Activated CD4-positive, alpha-beta T cell treated with anti-CD3 and anti-CD28 coated beads for 48 hours (primary cell): ENCODE measurements at places on chromosomes 5 and 9.

DNA sequence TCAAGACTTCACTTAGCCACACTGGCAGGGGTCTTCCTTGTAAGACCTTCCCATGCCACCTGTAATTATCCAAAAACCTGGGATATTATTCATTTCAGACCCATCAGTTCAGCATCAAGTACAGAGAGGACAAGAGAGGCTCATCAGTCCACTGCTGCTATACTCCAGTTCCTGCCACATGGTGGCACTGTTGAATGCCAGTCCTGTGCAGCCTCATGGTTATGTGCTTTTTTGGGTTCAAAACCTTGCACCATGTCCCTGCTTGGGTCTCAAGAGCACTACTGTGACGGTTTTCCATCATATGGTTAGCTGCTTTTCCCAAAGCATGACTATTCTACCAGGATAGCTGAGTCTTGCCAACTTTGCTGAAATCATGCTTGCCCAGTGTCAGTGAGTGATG, 8.5 kb downstream of the PTGS1 start:
- peak; percentile 32 for DNase-seq

DNA sequence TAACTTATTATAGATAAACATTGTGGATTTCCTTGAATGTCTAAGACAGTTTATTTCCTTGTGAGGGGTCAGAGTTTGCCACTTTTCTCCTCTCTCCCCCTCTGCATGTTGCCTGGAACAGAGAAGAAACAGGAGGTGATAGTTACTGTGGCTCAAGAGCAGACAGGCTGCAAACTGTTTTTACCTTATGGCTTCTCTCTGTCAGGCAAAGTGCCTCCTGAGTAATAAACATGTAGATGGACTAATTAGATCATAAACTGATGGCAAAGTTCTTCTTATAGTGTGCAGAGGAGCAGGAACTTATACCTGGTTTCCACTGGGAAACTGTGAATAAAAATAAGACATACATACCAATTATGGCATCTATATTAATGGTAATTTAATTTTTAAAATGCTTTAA, 133.1 kb upstream of the CDH12 start:
- DNase-seq: no peak

DNA sequence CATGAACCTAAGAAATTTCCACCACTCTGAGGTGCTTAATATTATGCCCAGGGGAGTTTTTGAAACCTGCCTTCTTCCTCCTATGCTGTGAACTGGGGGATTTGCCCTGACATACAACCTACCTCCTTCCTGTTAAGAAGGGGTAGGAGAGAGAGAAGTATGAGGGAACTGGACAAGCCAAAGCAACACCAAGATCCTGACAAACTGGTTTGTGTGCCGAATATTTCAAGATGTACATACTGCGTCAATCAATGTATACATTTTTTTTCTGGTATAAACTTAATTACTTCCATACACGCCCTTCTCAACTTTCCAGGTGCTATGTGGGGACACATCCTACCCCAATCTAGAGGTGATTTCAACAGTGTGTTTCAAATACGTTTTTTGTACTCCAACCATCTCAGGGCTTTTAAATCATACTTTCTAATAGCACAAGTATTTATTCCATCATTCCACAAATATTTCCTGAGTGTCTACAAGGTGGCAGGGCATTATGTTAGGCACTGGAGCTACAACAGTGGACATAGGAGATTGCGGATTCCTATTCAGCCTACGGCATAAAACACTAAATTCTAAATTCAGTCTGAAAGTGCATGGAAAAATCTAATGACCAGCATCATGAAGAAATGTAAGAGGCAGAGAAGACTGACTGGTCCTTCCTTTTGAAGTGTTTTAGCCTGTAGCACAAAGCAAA, 70.1 kb upstream of the IFNK start:
- DNase-seq: no peak

- DNase-seq: no peak
Observed at GRCh38 chr5:32207355-32207634, 33.2 kb upstream of the GOLPH3 start.

DNA sequence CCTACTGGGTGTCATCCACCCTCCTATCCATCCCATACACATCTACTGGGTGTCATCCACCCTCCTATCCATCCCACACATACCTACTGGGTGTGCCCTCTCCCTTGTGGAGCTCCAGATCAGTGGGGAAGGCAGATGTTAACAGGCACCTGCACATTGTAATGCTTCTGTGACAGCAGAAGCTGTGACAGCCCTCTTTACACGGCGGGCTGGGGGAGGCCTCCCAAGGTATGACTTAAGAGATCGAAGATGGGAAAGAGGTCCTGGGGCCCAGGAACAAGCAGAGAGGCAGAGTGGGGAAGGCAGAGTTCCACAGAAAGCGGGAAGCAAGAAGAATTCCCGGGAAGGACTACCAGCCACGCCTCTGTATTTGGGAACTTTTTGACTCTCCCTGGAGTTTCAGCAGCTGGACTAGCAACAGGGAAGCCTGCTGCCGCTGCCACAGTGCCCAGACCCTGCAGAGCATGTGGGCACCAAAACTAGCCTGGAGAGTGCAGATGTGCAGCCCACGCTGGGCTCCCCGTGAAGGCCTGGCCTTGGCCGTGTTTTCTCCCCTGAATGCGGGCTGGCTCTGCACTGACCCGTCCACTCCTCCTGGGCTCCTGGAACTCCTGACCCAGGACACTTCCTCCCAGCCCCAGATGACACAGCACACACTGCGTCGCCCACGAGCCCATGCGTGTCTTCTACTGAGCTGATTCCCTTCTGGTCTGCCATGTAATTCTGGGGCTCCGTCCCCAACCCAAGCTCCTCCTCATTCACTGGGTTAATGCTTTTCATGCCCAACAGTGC, 9.3 kb downstream of the TOR1A start:
- DNase-seq: no peak

- no peak for DNase-seq
Observed at GRCh38 chr5:57002959-57003485, 51.1 kb upstream of the MIER3 start.

DNA sequence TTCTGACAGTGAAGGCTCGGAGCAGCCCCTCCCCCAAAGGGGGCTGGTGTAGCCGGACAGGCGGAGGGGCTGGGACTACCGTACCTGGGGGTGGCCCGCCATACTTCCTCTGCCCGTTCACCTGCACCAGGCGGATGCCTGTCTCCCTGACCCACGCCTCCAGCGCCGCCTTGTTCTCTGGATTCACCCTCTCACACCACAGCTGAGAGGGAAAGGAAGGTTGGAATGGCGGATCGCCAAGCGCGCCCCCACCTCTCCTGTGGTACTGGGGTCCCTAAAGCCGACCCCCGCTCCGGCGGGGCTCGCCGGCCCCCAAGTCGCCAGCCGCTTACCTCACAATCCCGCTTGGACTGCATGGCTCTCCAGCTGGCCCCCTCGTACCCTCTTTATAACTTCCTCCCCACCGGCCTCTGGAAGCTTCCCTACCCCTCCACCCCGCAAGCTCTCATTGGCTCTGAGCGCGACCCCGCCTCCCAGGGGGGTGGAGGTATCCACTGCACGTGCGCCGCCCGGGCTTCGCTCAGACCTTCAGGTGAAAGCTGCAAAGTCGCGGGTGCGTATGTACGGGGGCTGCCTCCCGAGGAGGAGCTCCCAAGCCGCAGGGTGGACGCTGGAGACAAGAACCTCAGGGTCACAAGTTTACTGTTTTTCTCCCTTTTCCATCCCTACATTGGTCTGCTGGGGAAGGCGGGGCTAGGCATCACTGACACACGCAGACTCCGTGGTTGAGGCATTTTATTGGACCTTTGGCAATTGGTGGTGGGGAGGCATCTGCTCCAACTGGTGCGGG, at the start of gene DND1:
TSS of gene DND1 (minus strand) at position 390 of the 790 bp plus-strand sequence. CDS start at position 356, 34 bp downstream.
- no peak for DNase-seq

DNA sequence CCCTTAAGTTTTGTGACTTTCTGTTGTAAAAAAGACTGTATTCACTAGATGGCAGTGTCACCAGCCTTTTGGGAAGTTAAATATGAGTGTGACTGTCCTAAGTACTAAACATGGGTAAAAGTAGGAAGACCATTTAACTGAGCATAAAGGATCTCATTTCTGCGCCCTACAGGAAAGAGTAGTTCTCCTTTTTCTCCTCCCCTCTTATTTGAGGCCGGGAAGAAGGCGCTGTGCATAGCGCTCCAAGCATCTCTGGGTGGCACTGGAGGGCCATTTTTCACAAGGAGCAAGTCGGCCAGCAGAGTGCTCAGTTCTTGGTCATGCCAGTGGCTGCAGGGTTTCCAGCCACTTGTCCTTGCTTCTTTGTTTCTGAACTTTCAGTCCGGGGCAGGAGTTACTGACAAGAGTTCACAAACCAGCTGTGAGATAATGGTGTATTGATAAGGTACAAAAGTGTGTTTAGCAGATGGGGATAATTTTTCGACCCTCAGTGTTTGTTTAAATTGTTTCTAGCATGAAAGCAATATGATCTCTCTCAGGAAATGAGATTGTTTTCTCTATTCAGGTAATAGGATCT, 227.6 kb upstream of the DMRT1 start:
- DNase-seq: peak; percentile 44

DNA sequence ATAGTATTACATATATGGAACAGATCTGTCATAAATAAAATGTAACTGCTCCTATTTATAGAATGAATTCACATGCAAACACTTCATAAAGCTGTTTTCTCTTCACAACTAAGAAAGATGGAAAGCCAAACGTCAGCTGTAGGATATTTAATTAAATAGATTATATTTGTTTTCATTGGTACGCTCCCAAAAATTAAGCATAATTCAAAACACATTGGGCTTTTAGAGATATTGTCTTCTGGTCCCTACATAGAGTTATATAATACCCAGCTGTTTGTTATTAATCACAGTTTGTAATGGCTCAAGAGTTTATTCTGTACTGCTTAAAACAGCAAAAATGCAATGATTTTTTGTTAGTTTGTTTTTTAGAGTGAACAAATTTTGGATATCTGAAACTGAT, 61.2 kb downstream of the MRPS30 start:
- DNase-seq: no peak

DNA sequence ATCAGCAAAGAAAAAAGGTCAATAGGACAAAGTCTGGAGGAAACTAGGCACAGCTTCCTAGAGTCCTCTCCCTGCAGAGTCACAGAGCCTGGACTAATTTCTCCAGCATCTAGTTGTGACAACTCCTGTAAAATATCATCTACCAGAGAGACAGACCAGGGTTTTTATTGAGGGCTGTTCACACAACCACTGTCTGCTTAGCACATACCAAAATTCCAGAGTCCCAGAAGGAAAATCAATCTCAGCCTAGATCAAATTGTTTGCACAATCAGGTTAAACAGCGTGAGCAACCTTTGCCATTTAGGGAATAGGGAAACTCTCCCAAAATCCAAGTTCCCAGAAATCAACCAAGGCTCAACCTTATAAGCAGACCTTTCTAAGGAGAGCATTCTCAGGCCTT, 190.3 kb downstream of the SYK start:
- no peak for DNase-seq

DNA sequence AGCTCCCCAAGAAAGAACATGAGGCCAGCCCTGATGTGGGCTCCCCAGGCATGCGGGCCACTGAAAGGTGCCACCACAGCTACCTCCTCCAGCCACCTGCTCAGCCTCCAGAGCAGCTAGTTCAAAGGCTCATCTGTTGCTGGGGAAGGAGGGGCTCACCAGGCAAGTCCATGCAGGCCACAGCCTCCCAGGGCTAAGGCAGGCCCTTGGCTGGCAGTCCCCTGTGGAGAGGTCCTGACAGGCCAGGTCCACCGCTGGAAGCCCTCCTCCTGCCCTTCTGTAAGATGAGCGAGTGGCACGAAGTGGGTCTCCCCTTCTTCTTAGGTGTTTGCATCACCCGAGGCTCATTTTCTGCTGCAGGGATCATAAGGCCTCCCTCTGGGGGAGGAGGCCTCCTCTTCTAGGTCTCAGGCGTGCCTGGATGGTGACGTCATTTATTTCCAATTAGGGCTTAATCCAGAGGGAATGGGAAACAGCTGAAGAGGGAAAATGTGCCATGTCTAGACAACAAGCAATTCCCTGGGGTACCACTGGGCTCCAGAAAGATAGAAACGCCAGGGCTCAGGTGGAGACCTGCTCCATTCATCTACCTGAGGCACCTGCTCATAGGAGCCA, 91.6 kb downstream of the CFAP90 start:
- DNase-seq: no peak

DNA sequence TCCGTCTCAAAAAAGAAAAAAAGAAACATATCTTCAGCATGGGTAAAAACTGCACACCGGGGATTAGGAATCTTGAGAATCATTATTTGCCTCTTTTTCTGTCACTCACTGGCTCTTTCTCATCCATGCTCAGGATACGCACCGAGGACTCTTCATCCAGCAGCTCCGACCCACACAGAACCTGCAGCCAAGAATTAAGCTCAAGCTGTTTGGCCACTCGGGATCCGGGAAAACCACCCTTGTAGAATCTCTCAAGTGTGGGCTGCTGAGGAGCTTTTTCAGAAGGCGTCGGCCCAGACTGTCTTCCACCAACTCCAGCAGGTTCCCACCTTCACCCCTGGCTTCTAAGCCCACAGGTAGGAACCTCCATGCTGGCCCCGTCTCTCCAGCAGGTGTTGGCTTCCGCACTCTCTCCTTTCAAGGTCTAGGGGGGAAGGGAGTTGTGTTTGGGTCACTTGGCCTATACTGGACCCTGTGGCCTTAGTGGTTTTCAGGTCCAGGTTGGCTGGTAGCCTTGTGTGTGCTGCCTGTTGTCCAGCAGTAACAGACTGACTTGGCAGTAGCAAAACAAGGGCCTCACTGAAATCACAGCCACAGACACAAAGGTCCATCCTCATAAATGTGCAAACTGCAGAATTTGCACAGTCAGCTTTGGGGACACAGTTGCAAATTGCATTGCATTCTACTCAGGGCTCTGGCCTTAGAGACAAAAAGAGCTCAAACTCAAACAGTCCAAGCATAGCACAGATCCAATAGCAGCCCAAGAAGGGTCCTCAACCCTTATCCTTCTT, 44.5 kb upstream of the CTSL start:
- no peak for DNase-seq

GRCh38 chr5:160899735-160900134, 47.7 kb upstream of the ATP10B start:
- DNase-seq: no peak

GRCh38 chr5:129962506-129962905, 58.2 kb downstream of the CHSY3 start:
- DNase-seq: no peak

DNA sequence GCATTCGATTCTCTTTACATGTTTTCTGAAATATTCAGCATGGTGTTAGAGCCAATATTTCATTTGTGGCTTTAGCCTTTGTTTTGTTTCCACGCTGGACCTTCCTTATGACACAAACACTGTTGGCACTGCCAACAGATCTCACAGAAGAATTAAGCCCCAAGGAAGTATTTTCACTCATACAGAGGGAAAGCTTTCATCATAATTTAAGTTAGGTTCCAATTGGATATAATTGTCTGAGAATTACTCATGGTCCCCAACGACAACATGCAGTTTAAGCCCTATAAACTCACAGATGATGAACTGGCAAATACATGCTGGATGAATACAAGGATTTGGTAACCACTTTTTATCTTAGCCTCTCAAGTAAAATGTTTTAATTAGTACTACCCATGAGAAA, 259.5 kb downstream of the EBF1 start:
- DNase-seq: no peak

GRCh38 chr9:90943341-90943740, 141.7 kb downstream of the SYK start:
- no peak for DNase-seq

GRCh38 chr9:122197426-122197825, 31.3 kb downstream of the LHX6 start:
- no peak for DNase-seq

GRCh38 chr5:138748630-138749081, 4.6 kb upstream of the CTNNA1 start:
- DNase-seq: no peak

- no peak for DNase-seq
Observed at GRCh38 chr9:133945314-133945975, 46.7 kb downstream of the VAV2 start.

- no peak for DNase-seq
Observed at GRCh38 chr5:55410845-55411244, 103.1 kb downstream of the MTREX start.

GRCh38 chr5:89129941-89130340, 247.0 kb upstream of the MEF2C start:
- no peak for DNase-seq
